ENCODE measurements at places on chromosomes 7 and 10.

DNA sequence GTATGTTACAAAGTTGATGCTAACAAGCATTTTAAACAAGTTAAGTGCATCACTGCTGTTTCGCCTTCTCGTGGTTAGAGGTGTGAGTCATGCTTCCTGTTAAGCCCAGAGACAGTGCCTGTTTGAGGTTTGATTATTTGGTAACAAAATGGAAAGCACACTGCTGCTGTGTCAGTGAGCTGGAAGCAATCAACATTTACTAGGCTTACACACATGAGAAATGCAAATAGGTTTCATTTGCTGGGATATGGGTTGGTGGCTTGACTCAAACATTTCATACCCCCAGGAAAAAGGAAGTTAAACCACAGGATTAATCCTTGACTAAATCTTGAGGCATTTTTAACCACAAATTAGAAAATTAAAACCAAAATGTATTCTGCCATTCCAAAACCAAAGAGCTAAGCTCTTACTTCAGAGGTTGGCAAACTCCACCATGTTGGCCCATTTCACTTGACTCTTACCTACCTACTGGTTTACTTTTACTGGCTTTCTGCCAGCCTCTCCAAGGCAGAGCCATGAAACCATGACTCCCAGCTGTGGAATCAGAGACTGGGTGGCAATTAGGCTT, 139.2 kb downstream of the ETV1 start:
- DNase-seq, result peak; percentile 14

- DNase-seq, result no peak
Observed at GRCh38 chr7:86748843-86749719, 105.4 kb downstream of the GRM3 start.

DNA sequence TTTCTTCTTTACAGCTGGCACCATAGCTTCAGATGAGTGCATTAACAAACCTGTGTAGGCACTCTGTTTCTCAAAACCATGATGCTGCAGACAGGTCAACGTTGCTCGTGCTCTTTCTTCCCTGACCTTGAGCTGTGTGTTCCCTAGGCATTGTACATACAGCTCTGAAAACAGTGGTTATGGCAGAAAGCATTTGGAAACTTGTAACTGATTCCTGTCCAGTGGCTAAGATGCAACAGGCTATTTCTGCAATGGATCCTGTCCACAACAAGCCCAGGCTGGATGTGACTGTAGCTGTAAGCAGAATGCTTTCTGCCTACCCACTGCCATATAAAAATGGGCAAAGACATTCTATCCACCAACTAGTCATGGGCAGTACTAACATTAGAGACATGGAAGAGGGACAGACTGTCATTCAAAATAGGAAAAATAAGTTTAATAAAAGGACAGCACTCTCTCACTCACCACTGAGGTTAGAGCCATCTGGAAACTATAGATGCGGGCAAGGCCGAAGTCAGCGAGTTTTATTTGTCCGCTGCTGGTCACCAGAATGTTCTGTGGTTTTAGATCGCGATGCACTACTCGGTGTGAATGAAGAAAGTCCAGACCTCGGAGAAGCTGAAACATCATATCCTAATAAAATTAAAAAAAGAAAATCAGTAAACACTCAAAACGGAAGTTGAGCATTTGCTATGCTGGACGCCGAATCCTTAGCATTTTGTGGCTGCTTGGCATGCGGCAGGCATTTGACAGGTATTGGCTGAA, 111.0 kb downstream of the CDK6 start:
- no peak for DNase-seq

DNA sequence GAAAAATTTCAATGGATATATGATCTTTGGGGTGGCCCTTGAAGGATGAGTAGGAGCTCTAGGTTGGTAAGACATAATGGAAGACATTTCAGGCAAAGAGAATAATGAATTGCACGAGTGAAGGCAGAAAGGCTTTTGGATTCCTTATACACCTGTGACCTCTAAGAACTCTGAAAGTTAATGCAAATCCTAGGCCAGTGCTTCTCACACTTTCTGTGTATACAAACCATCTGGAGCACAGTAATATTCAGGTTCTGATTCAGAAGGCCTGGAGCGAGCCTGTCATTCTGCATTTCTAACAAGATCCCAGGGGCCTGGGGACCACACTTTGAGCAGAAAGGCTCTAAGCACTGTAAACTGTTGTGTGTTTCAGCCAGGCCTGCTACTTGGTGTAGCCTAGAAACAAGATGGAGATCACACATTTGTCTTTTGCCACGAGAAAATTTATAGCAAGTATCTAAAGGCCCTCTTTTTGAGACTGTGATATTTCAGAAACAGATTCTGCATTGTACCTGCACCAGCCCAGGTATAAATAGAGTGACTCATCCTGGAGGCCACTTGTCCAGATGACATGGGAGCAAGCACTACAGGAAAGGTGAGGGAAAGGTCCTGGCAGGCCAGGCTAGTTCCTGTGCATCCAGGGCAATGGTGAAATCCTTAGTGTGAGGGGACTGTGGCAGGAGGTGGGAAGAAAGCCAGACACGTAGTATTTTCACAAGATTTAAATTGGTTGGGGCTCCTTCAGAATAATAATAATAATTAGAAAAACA, 24.4 kb downstream of the MRPS33 start:
- DNase-seq, result no peak

GRCh38 chr10:69769395-69769992, 32.2 kb upstream of the COL13A1 start:
- DNase-seq, result no peak

DNA sequence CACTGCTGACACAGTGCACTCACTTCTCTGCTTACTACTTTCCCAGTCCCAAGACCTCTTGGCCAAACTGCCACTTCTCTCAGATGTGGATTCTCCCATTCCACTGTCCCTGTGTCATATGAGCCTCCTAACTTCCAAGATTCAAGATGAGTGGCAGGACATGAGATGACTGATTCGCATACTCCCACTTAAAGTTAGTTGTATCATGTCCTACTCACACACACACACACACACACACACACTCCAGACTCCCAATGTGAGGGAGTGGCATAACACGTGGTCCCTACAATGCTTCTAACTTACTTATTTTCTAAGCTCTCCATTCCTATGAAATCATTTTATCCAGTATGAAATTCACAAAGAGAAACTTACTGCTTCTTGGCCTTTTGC, 67.0 kb upstream of the CAV2 start:
- DNase-seq, result no peak

DNA sequence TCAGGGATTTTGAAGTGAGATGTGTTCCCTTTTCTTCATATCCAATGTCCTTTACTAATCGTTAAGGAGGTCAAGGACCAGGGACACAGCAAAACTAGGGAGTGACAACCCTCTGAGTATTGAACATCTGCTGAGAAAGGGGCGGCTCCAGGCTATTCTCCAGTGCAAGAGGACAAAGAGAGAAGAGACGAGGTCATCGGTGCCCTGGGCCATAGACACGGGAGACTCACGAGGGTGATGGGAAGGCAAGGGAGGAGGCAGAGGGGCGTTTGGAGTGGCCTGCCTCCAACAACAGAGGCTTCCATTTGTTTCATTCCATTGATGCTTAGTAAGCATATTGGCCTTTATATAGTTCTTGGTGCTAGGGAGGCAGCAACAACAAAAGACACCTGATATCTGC, 268.4 kb downstream of the CXCL12 start:
- no peak for DNase-seq

DNA sequence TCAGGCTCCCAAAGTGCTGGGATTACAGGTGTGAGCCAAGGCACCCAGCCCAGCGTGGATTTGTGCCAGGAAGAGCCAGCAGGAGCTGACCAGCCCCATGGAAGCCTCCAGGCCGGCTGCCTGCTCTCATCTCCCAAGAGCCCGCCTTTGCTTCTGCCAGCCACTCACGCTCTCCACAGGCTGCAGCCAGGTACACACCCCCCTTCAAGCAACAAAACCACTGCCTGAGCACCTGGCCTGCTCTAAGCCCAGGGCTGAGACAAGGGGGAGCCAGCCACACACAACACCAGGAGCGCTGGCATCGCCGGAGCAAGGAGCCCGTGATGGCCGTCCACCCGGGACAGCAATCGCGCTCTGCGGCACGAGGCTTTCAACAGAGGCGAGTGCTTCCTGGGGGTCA, 34.5 kb downstream of the MAD1L1 start:
- DNase-seq, result no peak

- DNase-seq, result no peak
Observed at GRCh38 chr10:99834410-99834809, 52.0 kb downstream of the ABCC2 start.

- peak; percentile 48 for DNase-seq
Observed at GRCh38 chr10:103745341-103746247, 109.8 kb downstream of the SH3PXD2A start.

GRCh38 chr10:86712317-86712707, 44.0 kb downstream of the LDB3 start:
- DNase-seq, result no peak

DNA sequence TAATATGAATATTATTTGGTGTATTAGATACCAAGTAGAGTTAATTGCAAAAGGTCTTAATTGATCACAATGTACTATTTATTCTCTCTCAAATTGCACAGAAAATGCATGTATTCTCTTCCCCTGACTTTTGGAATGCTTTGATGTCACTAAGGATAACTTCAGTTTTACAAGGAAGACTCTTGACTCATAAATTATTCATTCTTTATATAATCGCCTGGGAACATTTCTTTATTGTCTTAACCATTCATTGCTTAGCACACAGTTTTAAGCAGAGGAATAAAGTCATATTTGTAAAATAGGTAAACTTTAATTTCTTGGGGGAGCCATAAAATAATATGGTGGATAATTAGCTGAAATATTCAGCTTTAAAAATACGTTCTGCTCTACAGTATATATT, 306.0 kb upstream of the TMEM229A start:
- DNase-seq, result no peak

DNA sequence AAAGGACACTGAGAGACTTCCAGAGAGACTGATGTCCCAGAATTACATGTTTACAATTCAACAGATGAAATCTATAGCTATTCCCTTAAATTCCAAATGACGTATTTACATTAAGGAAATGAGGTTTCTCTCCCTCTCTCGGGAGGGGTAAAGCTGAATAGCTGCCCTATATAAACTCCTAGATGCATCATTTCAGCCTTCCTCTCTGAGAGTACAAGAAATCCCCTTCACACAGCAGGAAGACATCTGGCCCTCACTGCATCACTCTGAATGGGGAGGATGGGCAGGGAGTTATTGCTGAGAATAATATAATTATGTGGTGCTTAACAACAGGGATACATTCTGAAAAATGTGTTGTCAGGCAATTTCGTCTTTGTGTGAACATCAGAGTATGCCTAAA, 11.0 kb downstream of the POT1 start:
- DNase-seq, result no peak

GRCh38 chr10:70034232-70034631, 18.4 kb upstream of the MACROH2A2 start:
- no peak for DNase-seq

DNA sequence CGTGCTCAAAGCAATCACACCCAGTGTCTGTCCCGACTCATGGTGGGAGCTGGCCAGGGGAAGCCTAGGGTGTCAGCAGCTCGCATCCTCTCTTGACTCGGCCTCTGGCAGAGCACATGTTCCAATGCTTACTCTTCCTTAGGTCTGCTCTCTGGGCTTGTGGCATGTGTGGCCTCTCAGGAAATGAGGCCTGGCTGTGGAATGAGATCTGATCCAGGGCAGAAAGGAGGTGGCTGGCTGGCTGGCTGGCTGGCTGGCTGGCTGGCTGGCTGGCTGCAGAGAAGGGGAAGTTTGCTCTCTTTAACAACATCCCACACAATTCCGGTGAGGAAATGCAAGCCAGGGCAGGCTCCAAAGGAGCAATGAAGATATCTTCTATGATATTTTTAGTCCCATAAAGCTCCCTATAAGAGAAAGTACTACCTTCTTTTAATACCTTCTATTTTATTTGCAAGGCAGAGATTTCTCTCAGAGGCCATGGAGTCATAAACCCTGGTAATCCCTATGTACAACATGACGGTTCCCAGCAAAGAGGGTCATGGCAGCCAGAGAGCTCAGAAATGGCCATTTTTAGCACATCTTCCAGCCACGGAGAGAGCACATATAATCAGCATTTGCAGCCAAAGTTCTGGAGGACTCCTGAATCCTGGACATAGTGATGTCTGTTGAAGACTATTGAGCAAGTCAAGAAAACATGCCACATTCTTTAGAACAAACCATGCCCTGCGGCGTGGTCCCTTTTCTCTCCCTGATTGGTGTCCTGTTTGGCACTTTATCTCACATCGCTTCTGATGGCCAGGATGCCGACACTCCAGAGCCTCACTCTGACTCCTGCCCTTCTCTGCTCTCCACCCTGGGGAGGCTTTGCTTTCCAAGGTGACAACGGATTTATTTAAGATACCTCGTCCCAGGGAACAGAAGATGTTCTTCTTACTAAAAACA, 153.7 kb downstream of the FANK1 start:
- no peak for DNase-seq

DNA sequence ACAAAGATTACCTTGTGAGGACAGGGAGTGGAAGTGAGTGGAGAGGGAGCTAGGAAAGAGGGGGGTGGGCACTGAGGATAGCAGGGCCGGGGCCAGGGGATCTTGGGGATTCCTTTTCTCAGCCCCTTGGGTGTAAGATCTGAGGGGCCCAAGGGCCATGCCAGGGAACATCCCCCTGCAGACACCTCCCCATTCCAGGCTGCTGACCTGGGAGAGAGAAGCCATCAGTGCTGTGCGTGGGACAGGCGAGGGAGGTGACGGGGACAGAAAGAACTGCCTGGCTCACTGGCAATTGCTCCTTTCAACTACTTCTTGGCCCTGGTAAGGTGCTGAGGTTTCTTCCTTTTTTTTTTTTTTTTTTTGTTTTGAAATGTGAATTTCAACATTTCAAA, 12.0 kb upstream of the BTBD16 start:
- no peak for DNase-seq

DNA sequence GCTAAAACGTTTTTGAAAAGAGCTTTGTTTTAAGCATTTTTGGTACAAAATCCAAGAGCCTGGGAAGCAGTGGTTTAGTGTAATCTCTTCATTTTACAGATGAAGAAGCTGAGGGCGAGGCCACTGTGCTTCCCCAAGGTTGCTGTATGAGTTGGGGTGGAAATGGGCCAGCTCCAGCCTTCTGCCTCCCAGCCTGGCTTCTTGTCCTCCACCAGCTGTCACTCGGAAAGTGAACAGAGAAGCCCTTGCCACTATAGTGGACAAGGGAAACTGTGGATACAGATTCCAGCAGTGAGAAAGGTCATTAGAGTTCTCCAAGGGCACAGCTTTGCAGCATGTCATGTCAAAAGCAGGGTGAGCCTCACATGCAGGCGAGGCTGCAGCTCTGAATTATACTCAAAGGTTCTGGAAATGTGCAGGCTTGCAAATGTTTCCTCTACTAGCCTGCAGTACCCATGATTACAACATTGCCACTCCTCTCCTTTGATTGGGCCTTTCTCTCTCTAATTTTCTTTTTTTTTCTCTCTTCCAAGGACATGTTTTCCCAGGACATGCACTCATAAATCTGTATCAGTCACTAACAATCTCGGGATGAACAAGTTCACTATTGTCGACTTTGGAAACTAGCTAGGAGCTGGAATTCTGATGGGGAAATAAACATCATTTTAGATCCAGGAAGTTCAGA, 33.0 kb downstream of the BAMBI start:
- no peak for DNase-seq

- no peak for DNase-seq
Observed at GRCh38 chr7:1850976-1851571, 181.0 kb downstream of the ELFN1 start.

All from activated T-helper 1 cell treated with anti-CD3 and anti-CD28 coated beads, Interleukin-2, amount 50 U/mL, for 16 hours (primary cell).